HuH-7 (cell line): ENCODE measurements at places on chromosomes 7 and 10.

- no peak for DNase-seq
Measured at GRCh38 chr7:11650500-11650899, 181.5 kb downstream of the THSD7A start.

DNA sequence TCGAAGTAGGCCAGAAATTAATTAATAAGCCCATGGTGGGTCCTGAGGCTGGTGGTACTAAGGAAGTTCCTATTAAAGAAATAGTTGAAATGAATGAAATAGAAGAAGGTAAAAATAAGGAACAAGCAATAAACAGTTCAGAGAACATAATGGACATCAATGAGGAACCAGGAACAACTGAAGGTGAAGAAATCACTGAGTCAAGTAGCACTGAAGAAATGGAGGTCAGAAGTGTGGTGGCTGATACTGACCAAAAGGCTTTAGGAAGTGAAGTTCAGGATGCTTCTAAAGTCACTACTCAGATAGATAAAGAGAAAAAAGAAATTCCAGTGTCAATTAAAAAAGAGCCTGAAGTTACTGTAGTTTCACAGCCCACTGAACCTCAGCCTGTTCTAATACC is 36.0 kb downstream of the SLK start:
- no peak for DNase-seq

DNA sequence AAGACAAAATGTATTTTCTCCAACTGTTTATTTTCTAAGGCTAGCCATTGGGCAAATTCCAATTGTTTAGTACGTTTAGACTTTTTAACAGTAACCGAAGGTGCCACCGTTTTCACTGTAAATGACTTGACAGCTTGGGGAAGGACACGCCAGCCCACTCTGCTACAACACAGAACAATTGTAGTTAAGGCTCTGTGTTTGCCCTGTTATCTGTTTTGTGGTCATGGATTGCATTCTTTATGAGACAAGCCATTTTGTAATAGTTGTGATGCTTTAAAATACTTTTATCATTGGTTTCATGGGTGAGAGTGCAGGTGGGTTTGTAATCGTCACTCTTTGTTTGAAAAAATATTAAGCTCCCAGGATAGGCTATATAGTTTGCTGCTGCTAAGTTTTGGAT is 6.6 kb upstream of the PITRM1 start:
- no peak for DNase-seq

- no peak for DNase-seq
Measured at GRCh38 chr7:42017349-42017986, 219.5 kb downstream of the GLI3 start.

GRCh38 chr10:87608756-87609155 is 50.9 kb upstream of the PAPSS2 start:
- DNase-seq = no peak

GRCh38 chr7:122135275-122135674 is 8.8 kb downstream of the AASS start:
- no peak for DNase-seq

GRCh38 chr10:121216295-121216694 is 365.1 kb downstream of the WDR11 start:
- no peak for DNase-seq

DNA sequence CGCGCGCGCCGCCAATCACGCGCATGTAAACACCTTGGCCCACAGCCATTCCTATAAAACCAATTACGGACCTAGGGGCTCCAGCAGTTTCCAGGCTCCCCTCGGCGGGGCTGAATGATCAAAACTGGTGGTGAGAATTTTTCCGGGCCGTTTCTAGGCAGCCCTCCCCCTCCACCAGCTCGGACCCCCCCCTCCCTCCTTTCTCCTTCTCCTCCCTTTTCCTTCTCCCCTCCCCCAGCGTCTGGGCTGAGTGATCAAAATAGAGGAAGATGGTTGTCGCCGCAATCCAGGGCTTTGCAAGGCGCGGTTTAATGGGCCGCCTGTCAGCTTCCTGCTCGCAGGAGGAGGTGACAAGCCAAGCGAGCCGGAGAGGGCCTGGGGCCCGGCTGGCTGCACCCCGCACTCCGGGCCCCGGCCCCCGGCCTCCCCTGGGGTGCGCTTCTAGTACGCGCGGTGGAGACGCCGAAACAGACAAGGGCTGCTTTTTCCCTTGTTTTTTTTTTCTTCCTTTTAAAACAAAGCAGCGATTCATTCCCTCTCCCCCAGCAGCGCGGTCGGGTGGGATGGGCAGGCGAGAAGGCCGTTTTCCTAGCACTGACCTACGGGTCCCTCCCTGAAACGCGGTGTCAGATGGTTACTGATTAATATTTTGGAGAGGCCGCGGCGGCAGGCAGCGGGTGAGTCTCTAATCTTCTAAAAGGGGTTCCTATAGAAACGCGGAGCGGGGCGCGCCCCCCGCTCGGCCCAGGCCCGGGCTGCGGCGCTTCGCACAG is 528 bp upstream of the TNRC18 start:
- DNase-seq = peak; percentile 96

DNA sequence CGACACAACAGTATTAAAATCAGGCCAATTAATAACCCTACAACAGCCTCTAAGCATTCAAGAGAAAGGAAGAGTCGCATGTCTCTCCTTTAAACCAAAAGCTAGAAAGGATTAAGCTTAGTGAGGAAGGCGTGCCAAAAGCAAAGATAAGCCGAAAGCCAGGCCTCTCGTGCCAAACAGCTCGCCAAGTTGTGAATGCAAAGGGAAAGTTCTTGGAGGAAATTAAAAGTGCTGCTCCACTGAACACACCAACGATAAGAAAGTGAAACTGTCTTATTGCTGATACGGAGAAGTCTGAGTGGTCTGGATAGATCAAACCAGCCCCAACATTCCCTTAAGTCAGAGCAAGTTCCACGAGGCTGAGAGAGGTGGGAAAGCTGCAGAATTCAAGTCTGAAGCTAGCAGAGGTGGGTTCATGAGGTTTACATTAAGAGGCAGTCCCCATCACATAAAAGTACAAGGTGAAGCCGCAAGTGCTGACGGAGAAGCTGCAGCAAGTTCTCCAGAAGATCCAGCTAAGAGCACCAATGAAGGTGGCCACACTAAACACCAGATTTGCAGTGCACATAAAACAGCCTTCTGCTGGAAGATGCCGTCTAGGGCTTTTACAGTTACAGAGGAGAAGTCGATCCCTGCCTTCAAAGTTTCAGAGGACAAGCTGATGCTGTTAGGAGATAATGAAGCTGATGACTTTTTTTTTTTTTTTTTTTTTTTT is 194.8 kb downstream of the MAD1L1 start:
- DNase-seq = no peak

DNA sequence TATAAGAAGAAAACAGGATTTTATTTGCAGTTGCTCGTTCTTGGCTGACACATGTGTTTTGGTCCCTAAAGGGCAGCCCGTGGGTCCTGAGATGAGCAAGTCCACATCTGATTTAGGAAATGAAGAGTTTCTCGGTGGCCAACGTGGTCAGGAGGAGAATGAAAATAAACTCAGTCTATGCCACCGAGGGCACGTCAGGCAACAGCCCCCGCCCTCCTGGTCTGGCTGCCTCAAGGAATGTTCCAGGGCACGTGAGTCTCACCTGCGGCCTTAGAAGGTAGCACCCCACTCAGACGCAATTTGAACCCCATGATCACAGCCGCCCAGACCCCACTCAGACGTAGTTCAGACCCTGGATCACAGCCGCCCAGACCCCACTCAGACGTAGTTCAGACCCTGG is 197.2 kb downstream of the ADARB2 start:
- DNase-seq = no peak

DNA sequence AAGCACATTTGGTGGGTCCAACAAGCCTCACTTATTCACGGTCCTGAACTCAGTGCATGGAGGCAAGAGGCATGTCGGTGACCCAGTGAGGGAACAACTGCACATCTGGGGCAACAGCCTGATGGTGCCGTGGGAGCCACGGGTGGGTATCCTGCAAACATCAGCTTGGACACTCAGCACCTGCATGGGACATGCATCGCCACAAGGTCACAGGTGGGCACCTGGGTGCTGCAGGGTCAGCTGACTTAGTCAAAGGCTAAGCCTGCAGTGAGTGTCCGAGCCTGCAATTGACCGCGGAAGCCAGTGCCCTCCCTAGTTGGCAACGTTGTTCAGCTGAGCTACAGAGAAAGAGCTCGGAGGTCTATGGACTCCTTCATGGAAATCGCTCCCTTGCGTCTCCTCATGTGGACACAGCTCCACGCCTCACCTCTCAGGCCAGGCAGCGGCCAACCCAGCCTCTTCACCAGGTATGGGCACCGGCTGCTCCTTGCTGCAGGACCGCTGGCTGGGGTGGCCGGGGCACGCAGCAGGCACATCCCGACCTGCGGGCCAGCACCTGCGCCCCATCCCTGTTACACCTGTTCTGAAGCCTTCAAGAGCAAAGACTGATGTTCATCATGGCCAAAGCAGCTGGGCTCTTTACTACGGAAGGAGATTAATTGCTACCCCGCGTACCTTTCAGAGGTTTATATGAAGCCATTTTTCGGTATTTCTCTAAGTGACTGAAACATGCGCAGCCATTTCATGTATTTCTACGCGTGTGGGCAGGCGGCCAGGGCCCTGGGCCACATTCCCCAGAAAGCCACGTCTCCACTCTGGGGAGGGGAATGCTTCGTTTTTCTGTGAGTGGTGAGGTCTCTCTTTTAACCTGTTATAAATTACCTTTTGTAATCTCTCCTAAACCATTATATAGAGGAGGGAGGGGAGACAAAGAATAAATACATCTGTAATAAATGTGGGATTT is 380.7 kb downstream of the DNAJB6 start:
- no peak for DNase-seq

GRCh38 chr10:5583525-5584175 is 58.9 kb downstream of the CALML3 start:
- DNase-seq = no peak

- DNase-seq = no peak
Measured at GRCh38 chr10:90642136-90642535, 215.7 kb downstream of the HTR7 start.

GRCh38 chr7:130338233-130338632 is 6.4 kb upstream of the CPA5 start:
- DNase-seq = no peak

DNA sequence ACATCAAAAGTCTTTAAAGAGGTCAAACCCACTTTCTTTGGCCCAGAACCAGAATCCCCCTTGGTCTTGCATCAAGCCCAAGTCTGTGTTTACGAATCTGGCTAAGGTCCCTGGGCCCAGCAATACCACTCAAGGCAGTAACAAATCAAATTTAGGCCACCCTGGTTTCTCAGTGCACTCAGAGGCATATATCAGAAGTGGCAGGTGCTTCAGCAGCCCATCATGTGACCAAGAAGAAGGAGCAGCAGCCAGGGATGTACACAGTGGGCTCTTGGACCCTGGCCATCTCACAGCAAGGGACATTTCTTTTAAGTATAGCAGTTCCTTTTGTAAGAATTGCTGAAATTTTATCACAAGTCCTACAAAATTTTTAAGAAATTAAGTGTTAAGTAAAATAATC is 7.3 kb upstream of the SLC25A13 start:
- no peak for DNase-seq

DNA sequence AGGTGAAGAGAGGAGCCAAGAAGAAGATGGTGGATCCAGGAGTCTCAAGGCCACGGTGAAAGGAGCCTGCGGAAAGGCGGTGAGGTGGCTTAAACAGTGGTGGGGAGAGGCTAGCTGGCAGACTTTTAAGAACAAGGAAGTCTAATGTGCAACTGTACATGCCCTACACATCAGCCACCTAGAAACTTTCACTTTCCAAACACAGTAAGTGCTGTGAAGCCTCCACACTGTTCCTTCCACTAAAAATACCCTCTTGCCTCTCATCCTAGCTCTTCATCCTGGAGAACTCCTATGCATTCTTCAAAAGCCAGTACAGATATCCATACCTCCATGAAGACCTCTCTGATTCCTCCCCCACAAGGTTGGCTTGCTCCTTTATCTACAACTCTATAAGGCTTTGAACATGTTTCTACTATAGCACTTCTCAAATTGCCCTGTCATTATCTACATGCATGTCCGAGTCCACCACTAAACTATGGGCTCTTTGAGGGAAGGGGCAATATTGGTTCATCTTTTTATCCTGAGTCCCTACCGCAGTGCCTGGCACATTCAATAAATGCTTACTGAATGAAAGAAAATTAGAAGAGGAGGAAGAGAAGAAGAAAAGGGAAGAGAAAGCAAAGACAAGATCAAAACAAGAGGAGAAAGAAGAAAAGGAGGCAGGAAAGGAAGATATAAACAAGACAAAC is 54.2 kb downstream of the DNAJC12 start:
- no peak for DNase-seq

GRCh38 chr7:75835688-75836285 is 22.2 kb upstream of the CCL24 start:
- no peak for DNase-seq

- DNase-seq = no peak
Measured at GRCh38 chr10:129867631-129868179, 96.4 kb downstream of the EBF3 start.

DNA sequence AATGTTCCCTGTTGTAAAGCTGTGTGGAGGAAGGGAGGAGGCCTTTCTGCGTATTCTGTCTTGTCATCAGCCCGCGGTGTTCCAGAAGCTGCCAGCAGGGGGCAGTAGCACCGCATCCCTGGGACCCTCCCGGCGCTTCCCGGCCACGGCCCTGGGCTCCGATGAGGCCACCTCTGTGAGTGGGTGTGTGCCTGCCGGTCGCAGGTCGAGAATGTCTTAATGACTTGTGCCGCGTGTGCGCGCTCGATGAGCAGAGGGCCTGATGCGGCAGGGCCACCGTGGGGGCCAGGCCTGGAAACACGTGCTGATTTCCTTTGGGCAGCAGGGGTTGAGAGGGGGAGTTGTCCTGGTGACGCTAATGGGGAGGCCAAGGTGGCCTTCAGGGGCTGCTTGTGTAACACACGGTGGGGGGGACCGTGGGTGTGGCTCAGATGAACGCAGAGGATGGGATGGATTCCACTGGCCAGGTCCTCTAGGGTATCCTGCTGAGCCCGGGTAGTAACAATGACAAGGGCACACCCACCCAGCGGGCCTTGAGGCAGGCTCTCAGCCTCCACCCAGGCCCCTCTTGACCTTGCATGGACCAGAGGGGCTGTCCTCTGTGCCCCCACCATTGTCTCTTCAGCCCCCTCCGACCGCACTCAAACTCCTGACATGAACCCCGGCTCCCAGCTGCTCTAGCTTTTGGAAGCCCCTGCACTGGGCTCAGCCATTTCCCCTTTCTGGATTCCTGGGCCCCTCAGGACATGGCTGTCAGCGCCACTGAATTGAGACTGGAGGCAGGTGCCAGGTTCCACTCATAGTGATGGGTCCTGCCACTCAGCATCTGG is 135.9 kb upstream of the PODXL start:
- DNase-seq = peak; percentile 76

DNA sequence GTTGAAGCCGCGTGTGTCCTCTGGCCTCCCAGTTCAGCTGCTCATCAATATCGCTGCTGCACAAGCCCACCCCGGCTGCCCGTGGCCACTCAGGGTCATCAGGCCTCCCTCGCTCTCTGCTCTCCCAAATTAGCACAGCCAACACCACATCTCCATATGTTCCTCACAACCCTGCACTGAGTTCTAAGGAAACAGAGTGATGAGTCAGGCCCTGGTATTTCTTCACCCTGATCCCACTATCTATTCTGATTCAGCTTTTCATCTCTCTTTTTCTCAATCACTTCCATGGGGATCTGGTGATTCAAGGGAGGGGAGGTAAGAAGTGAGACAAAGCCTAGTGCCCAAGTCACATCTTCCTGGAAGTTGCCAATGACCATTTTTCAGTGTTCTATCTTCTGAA is 23.8 kb downstream of the CYTH3 start:
- DNase-seq = no peak
